ENCODE measurements at places on chromosomes 1 and 21.

GRCh38 chr21:46031484-46031883 is 49.9 kb downstream of the COL6A1 start:
- no peak for DNase-seq

- DNase-seq: no peak
These were observed 1410.1 kb downstream of the MRPL39 start for GRCh38 chr21:24197132-24197643.

DNA sequence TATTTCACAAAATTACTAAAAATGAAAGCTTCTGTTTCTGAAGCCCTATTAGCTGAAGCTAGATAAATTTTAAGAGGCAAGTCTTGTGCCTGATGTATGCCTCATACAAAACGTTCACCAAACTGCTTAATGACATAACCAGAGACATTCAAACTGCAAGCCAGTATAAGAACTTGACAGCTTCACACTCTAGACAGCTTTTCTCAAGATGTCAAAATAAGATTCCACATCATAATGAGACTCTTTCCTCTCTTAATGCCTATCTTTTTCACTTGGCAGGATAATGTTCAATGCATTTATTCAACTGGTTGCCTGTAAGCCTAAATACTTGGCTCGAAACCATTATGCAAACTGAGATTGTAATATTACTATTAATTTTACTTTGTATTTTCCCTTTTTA is 424.0 kb downstream of the LTN1 start:
- no peak for DNase-seq

DNA sequence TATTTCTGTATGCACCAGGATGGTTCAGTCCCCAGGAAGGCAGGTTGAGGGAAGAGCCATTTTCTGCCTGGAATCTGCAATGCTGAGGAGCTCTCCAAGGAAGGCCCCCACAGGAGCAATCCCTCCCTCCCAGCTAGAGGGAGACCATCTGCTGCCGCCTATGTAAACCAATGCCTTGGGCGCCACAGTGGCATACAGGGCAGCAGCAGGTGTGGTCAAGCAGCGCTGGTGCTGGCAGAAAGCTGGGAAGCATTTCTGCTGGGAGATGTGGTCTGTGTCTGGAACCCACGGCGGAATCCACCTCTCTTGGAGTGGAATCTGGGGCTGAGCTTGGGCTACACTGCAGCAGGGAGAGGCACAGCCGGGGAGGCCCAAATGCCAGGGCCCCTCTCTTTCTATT is 283.3 kb downstream of the RRAGC start:
- no peak for DNase-seq

DNA sequence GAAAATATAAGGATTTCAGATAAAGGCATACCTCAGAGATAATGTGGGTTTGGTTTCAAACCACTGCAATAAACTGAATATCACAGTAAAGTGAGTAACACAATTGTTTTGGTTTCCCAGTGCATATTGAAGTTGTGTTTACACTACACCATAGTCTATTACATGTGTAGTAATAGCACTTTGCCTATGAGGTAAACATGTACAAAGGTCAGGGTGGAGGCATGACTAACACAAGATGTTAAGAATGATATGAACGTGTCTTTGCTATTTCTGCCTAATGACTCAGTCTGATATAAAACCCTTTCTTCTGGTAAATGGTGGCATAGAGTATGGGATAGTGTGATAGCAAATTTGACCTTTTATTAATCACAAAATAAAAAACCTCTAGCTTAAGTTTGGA is 621.5 kb upstream of the ADGRL2 start:
- no peak for DNase-seq

- DNase-seq: no peak
These were observed 10.8 kb downstream of the ABCA4 start for GRCh38 chr1:94110021-94110761.

- DNase-seq: no peak
These were observed 13.9 kb downstream of the SLAMF7 start for GRCh38 chr1:160752924-160753323.

DNA sequence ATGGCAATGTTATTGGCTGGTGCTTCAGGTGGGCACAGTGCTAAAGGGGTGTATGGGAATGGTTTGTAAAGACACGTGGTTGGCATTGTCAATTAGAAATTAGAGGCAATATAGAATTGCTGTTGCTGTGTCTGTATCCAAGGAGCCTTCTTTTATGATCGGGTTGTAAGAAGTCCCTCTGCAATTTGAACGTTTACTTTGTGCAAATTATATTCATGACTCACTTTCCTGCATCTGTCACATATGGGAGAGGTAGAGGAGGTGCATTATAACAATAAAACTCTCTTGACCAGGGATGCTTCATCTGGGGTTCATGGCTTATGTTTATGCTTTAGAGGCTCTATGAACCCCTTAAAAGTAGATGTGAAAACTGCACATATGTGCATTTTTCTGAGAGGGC is 130.4 kb upstream of the DNAH14 start:
- no peak for DNase-seq

DNA sequence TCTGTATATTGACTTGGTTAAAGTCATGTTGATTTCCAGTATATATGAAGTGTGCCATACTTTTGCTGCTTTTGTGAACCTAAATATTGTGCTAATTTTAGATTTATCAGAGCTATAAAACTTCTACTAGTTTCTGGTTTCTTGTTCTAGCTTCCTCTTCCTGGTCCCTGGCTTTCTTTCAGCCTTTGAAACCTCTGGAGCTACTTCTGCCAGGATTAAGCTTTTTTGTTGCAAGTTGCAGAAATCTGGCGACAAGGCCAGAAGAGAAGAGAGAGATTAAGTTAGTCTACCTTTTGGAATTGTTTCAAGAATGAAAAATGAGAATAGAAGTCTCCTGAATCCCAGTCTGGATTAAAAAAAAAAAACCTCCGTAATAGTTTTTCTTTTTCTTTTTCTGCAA is 13.5 kb downstream of the RNF2 start:
- DNase-seq: no peak

- no peak for DNase-seq
These were observed 303.6 kb downstream of the LMX1A start for GRCh38 chr1:165052936-165053335.

DNA sequence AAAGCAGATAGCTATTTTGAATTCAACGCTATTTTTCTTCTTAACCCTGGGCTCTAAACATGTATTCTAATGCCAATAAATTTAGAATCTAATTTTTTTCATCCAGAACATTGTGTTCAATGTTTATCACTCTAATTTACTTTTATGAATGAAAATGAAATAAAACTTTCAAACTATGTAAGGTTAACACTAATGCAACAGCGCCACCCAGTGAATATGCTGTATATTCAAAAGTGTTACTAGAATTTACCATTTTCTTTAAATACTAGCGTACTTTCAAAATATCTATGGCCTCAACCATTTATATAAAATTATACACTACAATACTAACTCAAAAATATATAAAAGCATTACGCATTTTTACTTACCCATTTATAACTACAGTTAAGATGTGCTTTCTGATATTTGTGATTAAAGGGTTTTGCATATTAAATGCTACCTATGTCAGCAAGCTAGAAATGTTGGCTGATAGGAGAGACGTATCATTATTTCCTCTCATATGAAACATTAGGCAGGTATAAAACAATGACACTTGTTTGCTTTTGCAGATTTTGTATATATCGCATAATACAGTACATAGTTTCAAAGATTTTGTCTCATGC is 5.9 kb upstream of the NUF2 start:
- peak; percentile 52 for DNase-seq

DNA sequence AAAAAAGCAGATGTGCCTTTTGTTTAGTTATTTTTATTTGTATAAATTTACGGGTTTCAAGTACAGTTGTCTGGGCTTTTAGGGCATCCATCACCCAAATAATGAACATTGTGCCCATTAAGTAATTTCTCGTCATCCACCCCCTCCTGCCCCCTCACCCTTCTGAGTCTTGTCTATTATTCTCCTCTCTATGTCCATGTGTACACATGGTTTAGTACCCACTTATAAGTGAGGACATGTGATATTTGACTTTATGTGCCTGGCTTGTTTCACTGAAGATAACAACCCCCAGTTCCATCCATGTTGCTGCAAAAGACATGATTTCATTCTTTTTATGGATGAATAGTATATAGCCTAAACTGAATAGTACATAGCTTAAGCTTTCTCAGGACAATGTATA is 189.2 kb downstream of the ZP4 start:
- DNase-seq: no peak

GRCh38 chr1:164369698-164370365 is 189.2 kb upstream of the PBX1 start:
- no peak for DNase-seq

- DNase-seq: no peak
These were observed 36.6 kb downstream of the MORN1 start for GRCh38 chr1:2354511-2355372.

DNA sequence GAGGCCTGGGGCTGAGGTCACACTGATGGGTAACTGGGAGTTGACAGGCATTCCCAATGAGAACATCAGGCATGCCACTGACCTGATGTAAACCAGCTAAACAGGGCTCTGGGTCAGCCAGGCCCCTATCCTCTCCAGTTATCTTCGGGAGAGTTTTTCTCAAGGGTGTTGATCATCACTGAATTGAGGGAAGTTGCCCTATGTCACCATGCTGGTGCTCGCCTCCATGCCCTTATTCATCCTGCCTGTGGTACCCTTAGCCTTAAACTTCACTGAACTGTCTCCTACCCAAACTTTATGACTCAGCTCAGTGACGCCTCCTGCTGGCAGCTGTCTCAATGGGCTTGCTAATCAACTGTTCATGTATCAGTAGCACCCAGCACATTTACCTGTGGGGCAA is 80.7 kb upstream of the TNR start:
- DNase-seq: no peak

DNA sequence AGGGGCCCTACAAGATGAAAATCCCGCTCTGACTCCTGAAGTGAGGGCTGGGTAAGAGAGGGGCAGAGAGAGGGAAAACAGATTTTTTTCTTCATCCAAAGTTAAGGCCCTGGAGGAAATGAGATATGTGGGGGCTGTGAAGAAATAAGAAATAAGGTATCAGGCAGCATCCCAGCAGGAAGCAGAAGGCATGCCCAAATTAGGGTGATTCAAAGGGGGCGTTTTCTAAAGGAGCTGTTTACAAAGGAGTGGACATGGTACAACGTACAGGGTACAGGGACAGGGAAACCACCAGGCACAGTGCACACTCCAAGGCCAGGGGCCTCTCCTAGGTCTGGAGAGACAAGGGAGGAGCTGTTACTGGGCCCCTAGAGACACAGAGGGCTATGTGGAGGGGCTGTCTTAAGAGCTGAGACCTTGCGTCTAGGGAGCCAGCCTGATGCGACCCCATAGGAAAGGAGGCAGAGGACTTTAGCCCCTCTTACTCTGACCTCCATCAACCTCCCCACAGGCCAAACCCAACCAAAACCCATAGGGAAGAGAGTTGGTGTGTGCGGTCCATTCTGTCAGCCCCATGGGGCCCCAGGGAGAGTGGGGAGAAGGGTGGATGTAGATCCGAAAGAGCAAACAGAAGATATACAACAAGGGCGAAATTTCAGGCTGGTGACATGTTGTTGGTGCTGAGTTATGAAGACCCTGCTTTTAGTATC is 38.6 kb downstream of the STYXL2 start:
- no peak for DNase-seq

- no peak for DNase-seq
These were observed 40.0 kb upstream of the FAM163A start for GRCh38 chr1:179702946-179703539.

- peak; percentile 63 for DNase-seq
These were observed 61.2 kb downstream of the AK4 start for GRCh38 chr1:65209005-65209885.

DNA sequence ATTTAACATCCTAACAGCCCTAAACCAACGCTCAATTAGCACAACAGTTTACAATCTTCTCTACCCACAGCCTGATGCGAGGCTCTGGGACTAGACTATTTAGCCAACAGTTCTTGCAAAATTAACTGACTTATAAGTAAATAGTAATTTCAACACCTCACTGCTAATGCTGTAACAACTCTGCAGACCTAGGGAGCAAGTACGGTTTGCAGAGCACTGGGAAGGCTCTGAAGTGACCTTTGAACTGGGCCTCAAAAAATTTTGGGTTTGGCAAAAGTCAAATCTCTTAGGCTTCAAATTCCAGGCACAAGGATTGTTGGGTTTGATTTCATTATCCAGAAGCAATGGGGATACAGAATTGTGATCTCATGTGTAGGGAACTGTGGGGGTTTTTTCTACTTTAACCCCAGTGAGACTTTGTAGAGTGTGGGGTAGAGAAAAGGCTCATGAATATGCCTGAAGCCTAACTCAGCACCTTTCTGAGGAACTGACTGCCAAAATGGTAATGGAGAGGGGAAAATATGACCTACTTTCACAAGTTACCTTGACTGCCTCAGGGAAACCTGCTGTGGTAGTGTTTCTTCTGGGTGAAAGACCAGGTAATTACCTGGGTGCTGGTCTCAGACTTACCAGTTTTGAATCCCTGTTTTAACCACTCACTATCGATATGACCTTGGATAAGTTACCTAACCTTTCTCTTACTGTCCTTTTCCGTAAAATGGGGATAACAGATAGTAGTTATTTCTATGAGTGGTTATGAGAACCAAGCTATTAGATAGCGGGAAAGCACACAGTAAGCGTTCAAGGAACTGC is 889 bp upstream of the TXLNA start:
- peak; percentile 74 for DNase-seq

DNA sequence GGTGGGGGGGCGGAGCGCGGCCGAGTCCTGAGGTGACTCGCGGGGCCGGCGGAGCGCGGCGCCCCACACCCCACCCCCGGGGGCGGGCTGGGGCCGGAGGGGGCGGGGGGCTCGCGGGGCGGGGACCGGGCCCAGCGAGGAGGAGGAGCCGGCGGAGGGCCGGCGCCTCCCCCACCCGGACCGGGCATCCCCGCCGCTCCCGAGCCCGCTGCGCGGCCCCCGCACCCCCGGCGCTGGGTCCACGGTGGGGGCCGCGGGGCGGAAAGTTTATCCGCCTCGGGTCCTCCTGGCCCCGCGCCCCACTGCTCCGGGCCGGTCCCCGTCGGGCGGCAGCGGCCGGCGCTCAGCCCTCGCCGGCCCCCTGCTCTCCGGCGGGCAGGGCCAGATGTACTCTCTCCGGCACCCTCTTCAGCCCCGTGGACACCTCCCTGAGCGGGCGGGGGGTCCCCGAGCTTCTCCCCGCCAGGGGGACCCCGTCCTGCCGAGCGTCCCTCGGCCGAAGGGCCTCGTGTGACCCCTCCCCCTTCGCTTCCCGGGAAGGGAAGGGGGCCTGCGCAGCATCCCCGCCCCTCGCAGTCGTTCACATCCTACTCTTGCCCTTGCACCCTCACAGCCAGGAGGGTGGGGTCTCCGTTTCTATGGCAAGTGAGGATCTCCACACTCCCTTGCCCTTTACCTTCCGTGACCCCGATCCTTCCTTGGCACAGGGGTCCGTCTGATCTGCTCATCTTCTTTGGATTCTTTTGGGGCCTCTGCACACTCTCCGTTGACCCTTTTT is 663 bp downstream of the CAMTA1 start:
- no peak for DNase-seq

DNA sequence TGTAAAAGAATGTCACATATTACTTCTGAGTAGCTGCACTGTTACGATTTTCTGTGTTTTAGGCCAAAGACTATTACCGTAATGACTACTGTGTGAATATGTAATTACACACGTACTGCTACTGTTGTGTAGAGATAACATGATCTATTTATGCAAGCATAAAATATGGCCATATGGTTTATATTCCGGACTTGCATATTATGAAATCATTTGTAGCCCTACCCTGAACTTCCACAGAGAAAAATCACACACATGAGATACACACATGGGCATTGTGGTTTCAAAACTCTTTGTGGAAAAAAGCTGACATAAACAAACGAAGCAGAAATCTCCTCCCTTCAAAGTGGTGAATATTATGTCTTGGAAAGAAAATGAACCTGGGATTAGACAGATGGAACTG is 373.0 kb upstream of the ADAMTS5 start:
- DNase-seq: no peak
